Stimulated activated CD4-positive, alpha-beta T cell treated with anti-CD3 and anti-CD28 coated beads, Interleukin-1b, Interleukin-23, amount 100 ng/mL, for 1 hour (primary cell): ENCODE measurements at places on chromosomes 5 and 9.

DNA sequence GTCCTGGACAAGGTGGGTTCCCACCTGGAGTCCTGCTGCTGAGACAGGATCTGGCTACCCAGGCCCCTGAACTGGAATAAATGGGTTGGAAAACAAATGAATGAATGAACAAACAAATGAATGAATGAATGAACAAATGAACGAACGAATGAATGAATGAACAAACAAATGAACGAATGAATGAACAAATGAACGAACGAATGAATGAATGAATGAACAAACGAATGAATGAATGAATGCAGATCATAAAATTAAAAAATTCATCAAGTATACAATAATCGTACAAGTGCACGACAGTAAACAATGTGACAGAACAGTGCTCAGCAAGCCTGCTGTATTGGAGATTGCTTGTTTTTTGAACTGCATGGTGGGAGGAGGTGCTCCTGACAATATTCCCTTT lies 2097.1 kb downstream of the MAT2B start:
- no peak for DNase-seq

- no peak for DNase-seq
Observed at GRCh38 chr9:118618084-118618483, 751.2 kb downstream of the BRINP1 start.

GRCh38 chr9:95104980-95105379 lies 212.5 kb downstream of the FANCC start:
- DNase-seq: no peak

DNA sequence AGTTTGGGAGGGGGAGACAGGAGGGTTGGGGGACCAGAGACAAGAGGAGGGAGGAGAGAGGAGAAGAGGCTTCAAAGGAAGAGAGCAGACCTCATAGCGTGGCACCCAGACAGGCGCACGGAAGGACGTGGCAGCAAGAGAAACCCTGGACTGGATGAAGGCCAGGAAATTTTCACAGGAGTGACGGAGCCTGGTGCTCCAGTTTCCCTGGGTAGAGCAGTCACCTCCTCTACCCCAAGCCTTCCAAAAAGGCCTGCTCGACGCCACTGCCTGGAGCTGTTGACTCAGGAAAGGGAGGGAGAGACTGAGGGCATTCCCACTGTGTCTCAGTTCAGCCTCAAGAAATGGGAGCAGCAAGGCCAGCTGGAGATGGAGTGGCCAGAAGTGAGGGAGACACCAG lies 19.3 kb downstream of the AK8 start:
- DNase-seq: no peak

GRCh38 chr5:88674356-88675167 lies 208.4 kb downstream of the MEF2C start:
- DNase-seq: no peak

GRCh38 chr5:78893940-78894677 lies 91.0 kb downstream of the ARSB start:
- no peak for DNase-seq

DNA sequence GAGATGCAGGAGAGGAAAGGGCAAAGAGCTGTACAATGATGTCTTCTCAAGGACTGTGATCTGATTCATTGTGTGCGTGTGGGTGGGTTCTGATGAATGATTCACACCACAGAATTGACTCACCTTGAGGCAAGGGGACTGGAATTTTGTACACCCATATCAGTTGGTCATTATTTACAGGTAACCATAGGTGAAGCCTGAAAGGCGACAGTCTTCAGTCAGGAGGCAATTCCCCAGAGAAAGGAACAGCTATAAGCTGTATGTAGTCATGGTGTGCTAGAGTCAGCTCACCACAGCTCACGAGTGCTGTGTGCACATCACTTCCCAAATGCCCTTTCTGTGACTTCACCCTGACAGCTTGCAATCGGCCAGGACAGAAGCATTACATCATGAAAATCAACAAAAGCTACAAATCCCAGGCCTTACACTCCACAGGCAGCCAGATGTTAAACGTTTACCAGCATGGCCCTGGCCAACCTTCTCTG lies 87.6 kb upstream of the RPS23 start:
- no peak for DNase-seq

DNA sequence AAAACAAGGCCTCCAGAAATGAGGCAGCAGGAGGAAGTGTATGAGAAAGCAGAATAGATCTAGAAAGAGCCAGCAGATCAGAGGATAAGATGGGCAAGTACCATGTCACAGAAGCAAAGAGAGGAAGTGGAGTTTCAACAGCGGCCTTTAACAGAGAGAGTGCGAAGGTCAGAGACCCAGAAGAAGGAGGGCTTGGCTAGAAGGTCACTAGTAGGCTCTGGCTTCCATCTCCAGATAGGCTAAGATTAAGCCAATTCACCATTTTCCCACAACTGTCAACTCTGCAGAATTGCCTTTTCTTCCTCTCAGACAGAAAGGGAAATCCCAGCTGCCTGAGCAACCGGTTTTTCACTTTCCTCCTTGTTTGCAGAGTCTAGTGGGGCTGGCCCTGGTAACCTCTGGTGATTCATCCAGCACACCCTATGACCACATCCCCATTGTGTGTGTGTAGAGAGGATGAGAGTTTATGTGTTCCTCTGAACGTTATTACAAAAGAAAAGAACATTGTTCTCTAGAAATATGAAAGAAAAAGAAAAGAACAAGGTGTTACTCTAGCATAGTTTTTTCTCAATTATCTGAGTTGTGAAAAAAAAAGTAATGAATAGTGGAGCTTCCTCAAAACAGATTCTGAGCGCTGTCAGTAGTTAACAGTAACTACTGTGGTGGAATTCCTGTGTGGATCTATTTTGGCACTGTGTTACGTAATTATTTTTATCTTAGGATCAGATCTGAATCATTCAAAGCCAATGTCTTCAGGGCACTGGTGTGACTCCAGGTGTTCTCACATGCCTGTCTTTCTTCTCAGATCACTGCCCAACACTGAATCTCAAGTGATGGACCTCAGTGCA lies 220.4 kb downstream of the ARRDC3 start:
- DNase-seq: peak; percentile 26

- DNase-seq: no peak
Observed at GRCh38 chr5:72067682-72068470, 39.4 kb upstream of the MAP1B start.

GRCh38 chr5:33065131-33065530 lies 354.0 kb downstream of the NPR3 start:
- no peak for DNase-seq

- DNase-seq: no peak
Observed at GRCh38 chr9:103304797-103305196, 309.7 kb downstream of the CYLC2 start.

GRCh38 chr5:68798877-68799843 lies 294.7 kb upstream of the SLC30A5 start:
- no peak for DNase-seq
